ENCODE measurements at places on chromosomes 7 and 10.

DNA sequence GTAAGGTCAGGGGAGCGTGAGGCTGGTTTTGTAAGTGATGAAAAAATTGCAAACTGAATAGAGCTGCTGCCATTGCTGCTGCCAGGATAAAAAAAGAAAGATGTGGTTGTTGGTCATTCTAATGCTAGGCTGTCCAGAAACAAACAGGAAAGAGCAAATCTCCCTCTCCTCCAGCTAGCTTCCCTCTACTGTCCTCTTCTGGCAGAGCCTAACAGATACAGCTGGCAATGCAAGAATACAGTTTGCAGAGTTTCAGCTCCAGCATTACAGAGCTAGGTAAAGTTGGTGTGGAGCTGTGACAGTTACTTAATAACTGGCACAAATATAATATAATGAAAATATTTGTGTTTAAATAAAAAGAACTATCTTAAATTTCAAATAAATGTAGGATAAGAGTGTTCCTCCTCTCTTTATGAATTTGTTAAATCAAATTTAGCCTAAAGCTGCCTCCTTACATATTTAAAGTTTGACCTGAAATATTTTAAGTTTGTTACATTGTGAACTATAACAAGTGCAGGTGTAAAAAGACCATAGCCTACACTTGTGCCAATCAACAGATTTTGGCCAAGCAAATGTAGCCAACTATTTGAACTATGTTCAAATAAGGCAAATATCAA is 407.7 kb downstream of the SH2D4B start:
- no peak for DNase-seq

DNA sequence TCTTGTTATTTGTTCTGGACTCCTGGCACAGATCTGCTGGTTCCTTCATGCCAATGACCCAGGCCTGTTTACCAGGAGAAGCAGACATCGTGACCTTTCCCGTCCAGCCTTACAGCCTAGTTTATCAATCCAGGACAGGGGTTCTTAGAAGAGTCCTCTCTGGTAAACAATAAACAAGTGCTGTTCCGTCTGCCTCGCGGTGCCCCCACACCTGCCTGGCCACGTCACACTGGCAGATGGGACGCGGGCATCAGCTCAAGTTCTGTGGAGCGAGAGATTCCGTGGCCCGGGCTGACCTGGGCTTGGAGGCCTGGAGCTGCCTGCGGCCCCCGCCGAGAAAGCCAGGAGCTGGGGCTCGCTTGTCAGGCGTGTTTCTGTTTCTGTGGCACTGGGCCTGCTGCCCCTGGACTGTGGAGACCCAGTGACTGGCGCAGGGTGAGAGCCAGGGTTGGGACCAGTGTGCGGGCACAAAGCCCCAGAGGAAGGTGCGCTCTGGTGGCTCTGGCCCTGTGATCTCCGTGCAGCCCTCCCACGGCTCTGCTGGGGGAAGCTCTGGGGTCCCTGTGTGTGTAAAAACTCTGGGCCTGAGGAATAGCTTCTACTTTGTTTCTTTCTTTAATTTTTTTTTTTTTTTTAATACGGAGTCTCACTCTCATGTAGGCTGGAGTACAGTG is 28.4 kb upstream of the PFKFB3 start:
- DNase-seq: no peak

DNA sequence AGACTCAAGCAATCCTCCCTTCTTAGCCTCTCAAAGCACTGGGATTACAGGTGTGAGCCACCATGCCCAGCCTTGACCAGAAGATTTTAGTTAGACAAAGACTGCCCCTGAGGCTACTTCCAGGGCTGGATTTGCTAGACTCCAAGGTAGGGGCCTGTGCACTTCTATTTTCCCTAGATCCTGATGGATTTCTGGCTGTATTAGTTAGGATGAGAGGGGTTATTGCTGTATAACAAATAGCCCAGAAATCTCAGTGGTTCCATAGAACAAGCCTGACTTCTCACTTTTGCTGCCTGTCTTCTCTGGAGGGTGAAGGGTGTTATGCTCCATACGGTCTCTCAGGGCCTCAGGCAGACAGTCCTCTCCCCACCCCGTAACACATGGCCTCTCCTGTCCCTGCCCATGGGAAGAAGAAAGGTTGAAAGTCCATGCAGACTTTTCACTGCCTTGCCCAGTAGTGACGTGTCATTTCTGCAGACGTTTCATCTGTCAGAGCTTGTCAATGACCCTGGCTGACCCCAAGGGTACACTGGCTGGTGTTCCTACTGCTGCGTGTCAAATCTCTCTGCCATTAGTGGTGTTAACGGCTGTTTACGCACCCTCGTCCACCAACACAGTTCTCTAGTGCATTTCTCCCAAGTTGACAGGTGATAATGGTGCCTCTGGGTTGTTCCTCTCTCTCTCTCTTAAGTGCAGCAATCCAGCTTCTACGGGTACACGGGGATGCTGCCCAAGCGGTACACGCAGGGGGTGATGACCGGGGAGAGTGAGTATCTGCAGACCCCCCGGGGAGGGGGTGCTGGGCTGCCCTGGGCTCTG is 11.6 kb downstream of the SLC29A4 start:
- no peak for DNase-seq

- no peak for DNase-seq
Measured at GRCh38 chr7:1015196-1016121, 28.9 kb upstream of the GPR146 start.

DNA sequence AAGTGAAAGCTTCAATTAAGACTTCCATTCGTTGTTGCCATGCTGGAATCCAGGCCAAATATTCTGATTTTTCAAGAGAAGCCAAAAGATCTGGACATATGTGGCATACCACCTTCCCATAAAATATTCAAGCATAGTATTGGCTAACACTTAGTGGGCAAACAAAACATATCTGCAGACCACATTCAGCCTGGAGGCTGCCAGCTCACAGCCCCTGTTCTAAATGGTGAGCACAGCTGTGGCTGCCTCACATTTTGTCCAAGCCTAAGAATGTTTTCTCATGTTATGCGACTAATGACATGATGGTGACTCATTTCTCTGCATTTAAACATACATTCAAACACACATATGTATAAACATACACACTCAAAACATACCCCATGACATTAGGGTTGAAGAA is 10.6 kb upstream of the CALU start:
- no peak for DNase-seq

DNA sequence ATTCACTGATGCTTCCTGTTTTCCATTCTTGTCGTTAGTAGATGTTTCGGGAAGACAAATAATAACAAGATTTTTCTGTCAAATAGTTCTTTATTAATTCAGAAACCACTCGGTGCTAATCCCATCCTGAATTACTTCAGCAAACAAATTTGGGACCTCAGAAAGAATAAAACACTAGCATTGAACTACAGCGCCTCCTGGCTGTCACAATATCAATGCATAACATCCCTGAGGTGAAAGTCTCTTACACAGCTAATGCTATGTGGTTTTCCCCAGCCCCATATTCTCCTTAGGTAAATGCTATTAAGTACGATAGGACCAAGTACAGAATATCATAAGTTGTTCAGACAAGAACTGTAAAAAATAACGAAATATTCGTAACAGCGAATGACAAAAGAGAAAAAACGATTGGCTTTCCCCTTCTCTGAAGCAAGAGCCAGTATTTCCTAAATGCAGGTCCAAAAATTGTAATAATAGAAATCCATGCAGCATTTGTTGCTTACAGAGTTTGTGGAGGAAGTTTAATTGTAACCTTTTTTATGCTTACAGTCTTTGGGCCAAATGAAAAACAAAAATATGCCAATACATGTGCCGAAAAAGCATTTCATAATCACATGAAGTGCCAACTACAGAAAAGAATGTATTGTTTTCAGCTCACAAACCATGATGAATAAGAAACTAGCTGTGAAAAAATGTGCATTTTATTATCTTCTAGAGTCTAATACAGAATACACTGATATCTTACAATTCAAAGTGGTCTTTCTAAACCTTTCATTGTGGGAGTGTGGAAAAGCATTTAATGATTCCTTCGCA is 47.3 kb downstream of the MYPN start:
- DNase-seq: no peak

GRCh38 chr10:17383801-17384555 is 70.4 kb downstream of the ST8SIA6 start:
- DNase-seq: no peak

GRCh38 chr10:88841316-88842111 is 10.1 kb downstream of the ANKRD22 start:
- DNase-seq: no peak

- DNase-seq: no peak
Measured at GRCh38 chr10:24518411-24518810, 205.3 kb downstream of the ARHGAP21 start.

- DNase-seq: no peak
Measured at GRCh38 chr7:151541709-151542499, 22.2 kb upstream of the RHEB start.

DNA sequence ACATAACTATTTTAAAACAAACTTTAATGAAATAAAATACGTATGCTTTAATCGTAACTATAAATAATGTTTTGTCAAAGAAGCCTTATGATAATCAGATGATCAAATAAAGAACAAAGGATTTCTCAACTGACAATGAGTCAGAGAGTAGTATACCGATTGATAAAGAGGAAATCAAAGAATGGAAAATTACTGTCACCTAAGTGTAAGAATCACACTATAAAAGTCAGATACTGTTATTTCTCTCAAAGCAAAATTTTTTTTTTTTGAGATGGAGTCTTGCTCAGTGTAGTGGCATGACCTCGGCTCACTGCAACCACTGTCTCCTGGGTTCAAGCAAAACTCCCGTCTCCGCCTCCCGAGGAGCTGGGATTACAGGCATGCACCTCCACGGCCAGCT is 18.8 kb downstream of the DNAJC2 start:
- DNase-seq: no peak

GRCh38 chr10:8050556-8051108 is 3.9 kb upstream of the GATA3 start:
- DNase-seq: no peak

GRCh38 chr10:101773923-101774588 is 1.9 kb downstream of the FGF8 start:
- DNase-seq: no peak

- no peak for DNase-seq
Measured at GRCh38 chr7:68537774-68538071, 1060.6 kb upstream of the AUTS2 start.

GRCh38 chr10:123622381-123622780 is 43.8 kb upstream of the GPR26 start:
- DNase-seq: no peak

GRCh38 chr7:26425655-26426054 is 134.0 kb downstream of the SNX10 start:
- no peak for DNase-seq

- no peak for DNase-seq
Measured at GRCh38 chr7:39589323-39590111, 23.3 kb downstream of the YAE1 start.

DNA sequence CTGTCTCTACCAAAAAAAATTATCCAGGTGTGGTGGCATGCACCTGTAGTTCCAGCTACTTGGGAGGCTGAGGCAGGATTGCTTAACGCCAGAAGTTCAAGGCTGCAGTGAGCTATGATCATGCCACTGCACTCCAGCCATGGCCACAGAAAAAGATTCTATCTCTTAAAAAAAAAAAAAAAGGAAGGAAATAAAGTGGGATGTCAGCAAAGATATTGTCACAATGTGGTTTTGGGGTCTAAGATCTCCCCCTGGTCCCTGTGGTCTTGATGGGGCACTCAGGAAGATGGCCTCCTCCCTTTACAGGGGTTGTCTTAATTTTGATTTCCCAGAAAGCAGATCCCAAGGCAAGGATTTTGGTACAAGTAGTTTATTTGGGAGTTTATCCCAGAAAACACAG is 7.4 kb upstream of the KAZALD1 start:
- DNase-seq: no peak

- DNase-seq: no peak
Measured at GRCh38 chr7:96979551-96980276, 25.6 kb upstream of the DLX6 start.

- no peak for DNase-seq
Measured at GRCh38 chr10:80542053-80542452, 4.4 kb downstream of the SH2D4B start.

- peak; percentile 14 for DNase-seq
Measured at GRCh38 chr7:132656846-132657776, 80.8 kb upstream of the PLXNA4 start.

- no peak for DNase-seq
Measured at GRCh38 chr7:151632750-151633515, 113.2 kb upstream of the RHEB start.

DNA sequence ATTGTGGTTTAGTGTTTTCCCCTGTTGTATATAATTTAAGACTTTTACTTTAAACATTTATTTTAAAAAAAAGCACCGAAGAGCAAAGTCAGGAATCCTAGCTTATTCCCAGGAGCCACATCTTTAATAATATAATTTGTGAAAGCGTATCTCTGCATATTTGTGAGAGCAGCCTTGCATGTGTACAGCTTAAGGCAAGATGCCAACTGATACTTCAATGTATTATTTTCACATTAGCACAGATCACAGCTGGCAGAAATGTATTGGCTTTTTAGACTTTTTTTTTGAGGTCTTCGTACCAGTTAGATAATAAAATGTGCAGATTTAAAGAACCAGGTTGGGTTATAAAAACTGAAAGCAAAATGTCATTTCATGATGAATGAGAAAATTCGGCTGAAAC is 845.7 kb upstream of the POT1 start:
- DNase-seq: peak; percentile 67

DNA sequence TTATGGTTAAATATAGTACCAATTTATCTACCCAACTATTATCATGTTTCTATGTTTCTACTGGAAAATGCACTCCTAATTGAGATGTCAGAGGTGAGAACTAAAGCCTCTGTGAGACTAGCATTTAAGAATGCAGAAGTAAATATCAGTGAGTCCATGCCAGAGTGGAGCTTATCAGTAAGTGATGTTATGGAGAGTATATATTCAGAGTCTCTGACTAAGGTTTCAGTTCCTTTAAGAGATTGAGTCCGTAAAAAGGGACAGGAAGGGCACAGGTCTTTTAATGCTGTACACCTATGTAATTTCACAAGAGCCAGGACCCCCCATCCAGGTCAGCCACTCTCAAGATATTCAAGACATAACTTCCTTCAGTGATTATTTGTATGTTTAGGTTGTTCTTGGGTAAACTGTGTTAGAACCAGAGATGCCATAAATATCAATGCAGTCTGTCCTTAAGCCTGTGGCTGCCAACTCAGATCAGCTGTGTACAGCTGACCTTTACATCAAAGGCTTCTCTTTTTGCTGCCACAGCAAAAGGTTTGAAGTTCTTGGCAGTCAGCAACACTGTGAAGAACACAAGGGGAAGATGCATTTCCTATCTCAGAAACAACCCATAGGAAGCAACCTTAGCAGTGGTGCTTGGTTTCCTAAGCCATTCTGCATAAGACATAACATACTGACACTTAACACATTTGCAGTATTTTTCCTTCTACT is 244.8 kb downstream of the BICC1 start:
- DNase-seq: no peak

GRCh38 chr7:149469806-149470205 is 8.9 kb upstream of the ZNF777 start:
- DNase-seq: no peak

- no peak for DNase-seq
Measured at GRCh38 chr7:38829488-38830165, 79.4 kb downstream of the VPS41 start.

DNA sequence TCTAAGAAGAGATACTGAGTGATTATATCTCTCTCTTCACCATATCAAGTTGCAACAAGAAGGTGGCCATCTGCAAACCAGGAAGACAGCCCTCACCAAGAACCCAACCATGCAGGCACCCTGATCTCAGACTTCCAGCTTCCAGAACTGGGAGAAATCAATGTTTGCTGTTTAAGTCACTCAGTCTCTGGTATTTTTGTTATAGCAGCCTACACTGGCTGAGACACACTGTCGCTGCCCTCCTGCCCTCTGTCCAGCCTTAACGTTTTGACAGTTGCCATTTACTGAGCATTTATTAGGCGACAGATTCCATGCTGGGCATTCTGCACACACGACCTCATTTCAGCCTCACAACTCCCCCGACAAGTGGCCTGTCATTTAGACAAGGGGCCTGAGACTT is 9.5 kb upstream of the HMX3 start:
- DNase-seq: no peak

GRCh38 chr10:122178655-122179054 is 92.4 kb upstream of the BTBD16 start:
- no peak for DNase-seq

Measured in NCI-H1092 treated with DMSO at 0.1 percent for 48 hours (cell line).